ENCODE measurements at places on chromosomes 2 and 18.

- peak; percentile 45 for DNase-seq
These were observed 128.0 kb upstream of the GYPC start for GRCh38 chr2:126527836-126528490.

DNA sequence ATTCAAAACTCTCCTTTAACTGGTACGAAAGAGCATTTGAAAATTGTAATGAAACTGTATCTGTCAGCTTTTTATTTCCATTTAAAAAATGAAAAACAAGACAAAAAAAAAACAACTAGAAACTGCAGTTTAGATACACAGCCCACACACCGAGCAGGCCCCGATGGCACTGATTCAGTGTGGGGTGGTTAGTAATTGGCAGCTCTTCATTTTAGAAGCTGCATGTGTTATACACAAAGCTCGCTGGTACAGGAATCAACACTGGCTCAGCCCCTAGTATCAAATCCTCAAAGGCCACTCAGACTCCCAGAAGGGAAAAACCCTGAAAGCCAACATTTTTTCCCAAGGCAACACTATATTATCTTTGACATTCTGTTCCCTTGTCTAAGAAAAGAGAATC, 30.5 kb upstream of the RMDN2 start:
- no peak for DNase-seq

GRCh38 chr2:7857904-7858303, 824.0 kb upstream of the ID2 start:
- DNase-seq = no peak

DNA sequence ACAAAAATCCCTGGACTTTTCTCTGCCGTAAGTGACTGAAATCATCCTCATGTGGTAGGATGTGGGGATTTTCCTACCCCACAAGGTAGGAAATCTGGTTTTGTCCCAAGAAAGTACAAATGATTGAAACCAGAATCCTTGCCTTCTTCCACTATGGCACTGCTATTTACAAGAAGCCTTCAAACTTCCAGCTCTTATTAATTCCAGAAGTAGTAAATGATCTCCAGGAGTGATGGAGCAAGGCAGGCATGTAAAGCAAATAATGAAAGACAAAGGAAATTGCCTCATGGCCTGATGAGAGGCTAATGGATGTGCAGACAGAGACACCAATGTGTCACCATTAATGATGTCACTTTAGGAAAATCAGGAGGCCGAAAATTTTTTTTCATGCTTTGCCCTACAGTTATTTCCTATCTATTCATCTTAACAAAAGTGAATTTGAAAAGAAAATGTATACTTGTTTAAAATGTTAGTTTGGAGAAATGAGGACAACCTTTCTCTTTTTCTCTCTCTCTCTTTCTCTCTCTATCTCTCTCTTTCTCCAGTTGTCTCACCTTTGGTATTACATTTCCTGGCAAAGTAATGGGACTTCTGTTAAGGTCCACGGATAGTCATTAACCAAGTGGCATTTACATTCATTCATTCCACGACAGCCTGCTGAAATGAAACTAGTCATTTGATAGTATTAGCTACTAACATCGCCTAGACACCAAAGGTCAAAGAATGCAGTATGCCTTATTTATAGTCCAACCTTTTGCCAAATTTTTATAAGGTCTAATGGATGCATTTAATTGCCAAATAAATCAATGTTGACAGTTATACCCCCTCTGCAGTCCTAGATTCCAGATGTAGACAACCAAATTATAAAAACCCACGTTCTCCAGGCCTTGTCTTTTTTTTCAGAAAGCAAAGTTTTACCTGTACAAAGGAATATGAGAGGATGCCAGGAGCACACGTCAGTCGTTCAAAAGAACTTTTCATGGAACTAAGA, 5.0 kb upstream of the EVA1A start:
- DNase-seq = no peak

- DNase-seq = no peak
These were observed 262.2 kb downstream of the PHLPP1 start for GRCh38 chr18:62977512-62977911.

GRCh38 chr2:235701206-235701981, 207.6 kb downstream of the AGAP1 start:
- no peak for DNase-seq

GRCh38 chr2:26169681-26170414, 3.0 kb upstream of the GAREM2 start:
- DNase-seq = no peak

- DNase-seq = no peak
These were observed 129.3 kb downstream of the CAPN13 start for GRCh38 chr2:30677861-30678385.

DNA sequence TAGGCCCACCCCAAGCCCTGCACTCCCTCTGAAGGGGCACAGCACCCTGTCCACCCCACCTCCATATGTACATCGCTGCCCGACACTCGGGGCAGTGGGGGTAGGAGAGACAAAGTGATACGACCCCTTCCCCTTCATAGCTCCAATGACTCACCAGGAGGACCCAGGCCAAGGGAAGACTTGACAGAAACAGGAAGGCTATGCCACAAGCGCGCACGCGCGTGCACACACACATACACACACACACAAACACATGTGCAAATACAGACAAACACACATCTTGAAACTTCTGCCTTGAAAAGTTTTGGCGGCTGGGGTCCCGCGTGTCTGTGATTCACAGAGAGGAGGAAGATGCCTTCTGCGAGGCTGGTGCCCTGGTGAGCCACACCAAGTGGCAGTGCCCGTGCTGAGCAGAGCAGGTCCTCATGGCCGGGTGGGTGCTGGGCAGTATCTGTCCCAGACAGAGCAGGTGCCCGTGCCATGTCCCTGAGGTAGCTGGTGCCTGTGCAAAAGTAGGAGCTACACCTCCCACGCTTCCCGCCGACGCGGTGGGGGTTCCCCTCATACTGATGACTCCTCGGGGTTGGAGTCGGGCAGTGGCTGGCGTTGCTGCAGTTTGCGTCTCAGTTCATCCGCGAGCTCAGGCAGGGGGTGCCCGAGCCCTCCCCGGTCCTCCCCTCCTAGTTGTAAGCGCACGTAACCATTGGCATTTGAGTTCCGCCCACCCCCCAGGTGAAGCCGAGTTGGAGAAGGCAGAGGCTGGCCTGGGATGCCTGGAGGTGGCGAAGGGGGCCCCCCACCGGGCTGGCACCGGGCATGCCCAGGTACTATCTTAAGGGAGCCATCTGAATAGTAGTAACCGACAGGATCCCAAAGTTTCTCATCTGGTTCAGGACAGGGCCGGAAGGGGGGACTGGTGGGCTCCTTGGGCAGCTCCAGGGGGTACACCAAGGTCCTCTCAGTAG, 2.5 kb upstream of the ANKRD39 start:
- no peak for DNase-seq

- DNase-seq = no peak
These were observed 198.7 kb downstream of the CYP26B1 start for GRCh38 chr2:71948781-71949536.

- no peak for DNase-seq
These were observed 79.3 kb downstream of the ABI2 start for GRCh38 chr2:203407496-203407895.

DNA sequence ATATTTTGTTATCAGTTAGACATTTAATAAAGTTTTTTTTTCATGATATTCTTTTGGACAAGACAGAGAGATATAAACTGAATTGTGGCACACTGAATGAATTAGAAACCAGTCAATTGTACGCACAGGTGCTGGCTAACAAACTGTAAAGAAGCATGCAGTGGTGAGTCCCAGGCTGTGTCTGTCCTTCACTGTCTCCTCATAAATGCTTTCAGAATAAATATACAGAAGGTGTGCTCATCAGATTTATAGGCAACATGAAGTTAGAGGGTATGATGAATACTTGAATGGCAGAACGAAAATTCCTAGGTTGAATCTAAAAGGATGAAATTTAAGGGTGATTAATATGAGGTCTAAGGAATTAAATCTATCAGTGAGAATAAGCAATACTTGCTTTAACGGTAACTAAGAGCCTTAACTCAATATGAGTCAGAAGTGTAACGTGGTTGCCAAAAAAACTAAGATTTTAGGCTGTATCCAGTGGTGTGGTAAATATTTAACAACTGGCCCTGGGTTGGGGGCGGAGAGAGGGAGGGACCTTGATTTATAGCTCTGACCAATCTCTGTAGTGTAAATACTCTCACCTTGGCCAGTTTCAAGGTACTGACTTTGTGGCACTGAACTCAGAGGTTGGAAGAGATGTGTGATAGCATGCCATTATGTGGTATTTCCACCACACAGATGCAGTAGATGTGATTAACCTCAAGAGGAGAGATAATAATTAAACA, 41.9 kb upstream of the AAK1 start:
- no peak for DNase-seq

GRCh38 chr2:147182260-147182659, 662.6 kb upstream of the ACVR2A start:
- DNase-seq = peak; percentile 10

- DNase-seq = no peak
These were observed 16.6 kb downstream of the SOWAHC start for GRCh38 chr2:109630441-109631430.

DNA sequence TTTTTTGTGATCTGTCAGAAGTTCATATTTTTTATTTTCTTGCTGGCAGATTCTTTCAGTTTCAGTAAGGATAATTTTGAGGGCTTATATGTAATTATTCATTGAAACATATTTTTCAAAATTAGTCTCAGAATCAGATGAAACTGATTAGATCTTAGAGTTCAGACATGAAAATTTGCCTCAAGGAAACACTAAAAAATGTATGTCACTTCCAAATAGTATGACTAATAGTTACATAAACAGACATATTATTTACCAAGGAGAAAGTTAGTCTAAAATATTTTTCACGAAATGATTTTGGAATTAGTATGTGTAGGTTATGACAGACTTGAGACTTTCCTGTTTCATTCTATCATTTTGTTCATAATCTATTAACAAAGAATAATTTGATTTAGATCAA, 628.6 kb downstream of the CCDC85A start:
- no peak for DNase-seq

DNA sequence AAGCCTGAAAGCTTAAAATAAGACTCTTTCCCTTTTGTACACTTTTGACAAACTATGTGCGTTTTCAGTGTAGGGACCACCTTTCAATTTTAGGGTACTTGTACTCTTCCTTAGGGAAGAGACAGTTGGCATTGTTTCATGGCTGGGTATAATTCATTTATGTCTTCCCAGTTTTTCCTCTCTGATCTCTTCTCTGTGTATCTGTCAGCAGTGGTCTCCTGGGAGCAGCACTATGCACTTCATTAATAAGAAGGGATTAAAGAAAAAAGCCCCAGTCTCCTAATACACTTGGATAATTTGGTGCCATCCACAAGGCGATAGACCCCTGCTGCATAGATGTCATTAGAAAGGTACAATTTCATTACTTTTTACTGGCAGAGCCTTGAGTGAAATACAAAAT, 12.1 kb downstream of the AQP4 start:
- DNase-seq = no peak

- no peak for DNase-seq
These were observed 347.7 kb downstream of the LPIN1 start for GRCh38 chr2:12094134-12094533.

- no peak for DNase-seq
These were observed 16.6 kb downstream of the LRP2 start for GRCh38 chr2:169345486-169346437.

DNA sequence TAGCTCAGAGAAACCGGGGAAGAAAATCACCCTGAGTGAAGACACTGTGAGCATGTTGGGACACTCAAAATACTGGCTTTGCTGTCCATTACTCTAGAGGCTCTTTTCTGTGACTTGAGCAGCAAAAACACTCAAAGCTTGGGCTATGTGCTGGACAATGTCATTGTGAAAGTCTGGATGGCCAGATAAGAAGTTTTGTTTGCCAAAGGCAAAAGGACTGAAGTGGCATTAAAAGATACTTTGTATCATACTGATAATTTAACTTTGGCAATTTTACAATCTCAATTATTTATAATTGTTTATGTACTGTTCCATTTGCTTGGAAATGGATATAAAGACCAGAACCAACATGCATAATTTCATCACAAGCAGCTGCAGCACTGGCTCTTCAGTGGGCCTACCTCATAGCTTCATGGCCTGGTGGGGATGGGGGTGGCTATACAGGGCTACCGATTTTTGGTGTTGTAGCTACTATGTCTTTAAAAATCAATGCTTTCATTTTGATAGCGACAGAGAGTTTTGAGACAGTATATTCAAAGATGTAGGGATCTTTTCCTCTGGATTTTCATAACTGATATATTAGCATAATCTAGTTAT, 51.1 kb downstream of the RBKS start:
- no peak for DNase-seq

GRCh38 chr2:72415781-72416475, 268.3 kb upstream of the CYP26B1 start:
- no peak for DNase-seq

- no peak for DNase-seq
These were observed 28.6 kb upstream of the CCDC85A start for GRCh38 chr2:56155188-56155587.

- no peak for DNase-seq
These were observed 30.2 kb downstream of the NYAP2 start for GRCh38 chr2:225429717-225430116.
